ENCODE measurements at places on chromosomes 4 and X.

GRCh38 chrX:140766024-140766611 lies 56.6 kb downstream of the LINC00632 start:
- DNase-seq: peak; percentile 57

GRCh38 chrX:42028109-42028508 lies 104.8 kb upstream of the CASK start:
- no peak for DNase-seq

GRCh38 chrX:10326578-10326977 lies 169.8 kb downstream of the CLCN4 start:
- peak; percentile 36 for DNase-seq

- DNase-seq: no peak
These were observed 126.0 kb upstream of the RBPJ start for GRCh38 chr4:26194764-26195163.

DNA sequence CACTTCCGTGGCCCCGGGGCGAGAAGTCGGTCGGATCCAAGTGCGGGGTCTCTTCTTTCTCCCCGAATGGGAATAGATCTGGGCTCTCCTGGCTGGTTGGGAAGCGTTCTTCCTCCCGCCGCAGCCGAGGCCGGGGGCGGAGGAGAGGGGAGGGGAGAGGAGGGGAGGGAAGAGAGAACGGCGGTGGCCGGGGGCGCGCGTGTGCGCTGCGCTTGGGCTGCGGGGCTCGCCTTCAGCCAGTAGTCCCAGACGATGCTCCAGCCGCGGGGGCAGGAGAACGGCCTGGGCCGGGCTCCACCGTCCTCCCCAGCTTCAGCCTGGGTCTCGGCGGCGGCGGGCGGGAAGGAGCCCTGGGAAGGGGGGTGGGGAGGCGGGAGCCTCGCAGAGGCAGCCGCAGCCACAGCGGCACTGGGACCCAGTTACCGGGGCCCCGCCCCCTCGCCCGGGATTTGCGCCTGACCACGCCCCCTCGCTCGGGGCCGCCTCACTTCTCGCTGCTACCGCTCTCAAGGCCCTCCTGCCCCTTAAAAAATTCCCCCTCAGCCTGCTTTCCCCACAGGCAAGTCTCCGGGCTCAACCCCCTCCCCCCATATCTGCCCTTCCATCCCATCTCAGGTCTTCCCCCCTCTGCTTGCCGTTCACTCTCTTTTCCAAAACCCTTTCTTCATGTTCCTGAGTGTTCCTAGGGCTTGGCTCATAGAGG lies at the start of gene FGD1:
TSS of gene FGD1 (minus strand) at position 421 of the 703 bp plus-strand sequence. CDS start 802 bp downstream, outside the sequence.
- peak; percentile 75 for DNase-seq

DNA sequence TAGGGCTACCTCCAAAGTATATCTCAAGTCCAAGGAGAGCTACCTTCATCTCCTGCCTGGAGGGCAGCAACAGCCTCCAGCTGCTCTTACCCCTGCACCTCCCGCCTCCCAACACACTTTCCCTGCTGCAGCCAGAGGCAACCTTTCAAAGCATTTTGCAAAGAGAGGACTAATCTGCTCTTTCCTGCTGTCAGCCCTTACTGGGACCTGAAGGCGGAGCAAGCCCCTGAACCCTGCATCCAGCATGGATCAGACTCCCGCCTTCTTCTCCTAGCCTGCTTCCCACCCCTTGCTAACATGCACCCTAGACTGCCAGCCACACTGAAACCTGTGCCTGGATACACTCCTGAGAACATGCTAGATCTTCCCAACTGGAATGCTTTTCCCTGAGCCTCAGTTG lies 37.7 kb upstream of the VMA21 start:
- no peak for DNase-seq

DNA sequence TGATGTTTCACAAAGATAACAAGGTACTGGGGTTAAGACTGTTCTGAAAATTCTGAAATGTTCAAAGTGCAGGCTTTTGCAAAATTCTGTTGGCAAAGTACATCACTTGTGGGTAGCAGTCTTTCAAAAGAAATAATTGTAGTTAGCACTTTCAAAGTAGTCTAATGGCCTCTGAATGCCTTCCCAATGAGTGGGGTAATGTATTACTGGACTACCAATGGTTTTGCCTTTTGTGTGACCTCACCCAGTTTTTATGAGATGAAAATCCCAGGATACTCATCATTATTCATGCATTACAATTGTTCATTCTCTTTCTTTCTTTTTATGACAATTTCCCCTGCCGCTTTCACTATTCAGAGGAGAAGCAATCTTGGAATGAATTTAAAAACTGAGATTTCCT lies 686.1 kb downstream of the GLUD2 start:
- DNase-seq: no peak

DNA sequence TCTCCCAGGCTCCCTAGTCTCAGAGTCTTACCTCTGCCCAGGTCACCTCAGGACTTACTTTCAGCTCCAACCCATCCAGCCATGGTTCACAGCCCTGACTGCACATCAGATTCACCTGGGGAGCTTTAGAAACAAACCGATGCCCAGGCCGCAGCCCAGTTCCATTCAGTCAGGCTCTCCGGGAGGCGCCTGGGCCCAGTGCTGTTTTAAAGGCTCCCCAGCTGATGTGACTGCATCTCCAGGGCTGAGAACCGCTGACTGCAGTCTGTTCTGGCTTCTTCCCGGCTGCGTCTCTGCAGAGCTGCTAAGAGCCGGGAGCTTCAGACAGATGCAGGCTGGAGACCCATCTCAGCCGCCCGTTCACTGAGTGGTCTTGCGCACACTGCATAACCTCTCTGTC lies 44.4 kb upstream of the LGI2 start:
- no peak for DNase-seq

DNA sequence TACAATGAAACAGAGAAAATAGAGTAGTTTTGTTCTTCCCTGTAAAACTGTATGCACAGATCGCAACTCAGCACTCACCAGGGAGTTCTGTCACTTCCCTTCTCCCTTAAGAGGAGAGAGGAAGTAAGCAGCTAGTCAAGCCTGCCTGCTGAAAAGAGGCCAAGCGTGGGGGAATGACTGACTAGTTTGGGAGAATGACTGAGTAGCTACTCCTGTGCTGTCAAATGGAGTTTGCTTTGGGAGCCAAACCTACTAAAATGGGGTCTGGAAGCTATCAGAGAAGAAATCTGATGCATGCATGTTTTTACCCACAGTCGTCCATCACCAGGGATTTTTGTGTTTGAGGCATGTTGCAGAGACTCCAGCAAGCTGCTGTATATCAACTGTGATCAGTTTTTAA lies 54.6 kb upstream of the LHFPL1 start:
- peak; percentile 31 for DNase-seq

GRCh38 chr4:60579335-60579734 lies 620.8 kb upstream of the ADGRL3 start:
- DNase-seq: no peak

GRCh38 chr4:9927341-9928007 lies 93.8 kb downstream of the SLC2A9 start:
- DNase-seq: no peak

- no peak for DNase-seq
These were observed 30.5 kb downstream of the CNGA2 start for GRCh38 chrX:151765026-151765425.

DNA sequence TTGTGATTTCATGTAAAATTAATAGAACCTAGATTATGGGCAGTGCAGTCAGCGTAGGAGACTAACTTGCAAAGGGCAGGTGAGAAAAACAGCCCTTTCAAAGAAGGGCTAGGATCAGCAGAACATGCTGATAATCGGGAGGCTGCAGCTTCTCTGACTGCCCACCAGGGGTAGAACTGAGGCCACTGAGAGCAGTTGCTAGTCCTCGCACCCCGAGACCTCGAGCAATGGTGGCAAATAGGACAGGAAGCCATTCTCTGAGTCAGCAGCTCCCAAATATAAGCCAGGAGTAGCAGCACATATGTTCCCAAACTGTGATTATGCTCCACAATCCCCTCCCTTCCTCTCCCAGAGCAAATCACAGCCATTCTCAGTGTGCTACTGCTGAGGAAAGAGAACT lies 186.5 kb downstream of the MSL3 start:
- DNase-seq: peak; percentile 28

GRCh38 chr4:7061815-7062214 lies 6.0 kb downstream of the GRPEL1 start:
- DNase-seq: no peak

GRCh38 chr4:7584098-7584497 lies 149.4 kb upstream of the PSAPL1 start:
- no peak for DNase-seq

DNA sequence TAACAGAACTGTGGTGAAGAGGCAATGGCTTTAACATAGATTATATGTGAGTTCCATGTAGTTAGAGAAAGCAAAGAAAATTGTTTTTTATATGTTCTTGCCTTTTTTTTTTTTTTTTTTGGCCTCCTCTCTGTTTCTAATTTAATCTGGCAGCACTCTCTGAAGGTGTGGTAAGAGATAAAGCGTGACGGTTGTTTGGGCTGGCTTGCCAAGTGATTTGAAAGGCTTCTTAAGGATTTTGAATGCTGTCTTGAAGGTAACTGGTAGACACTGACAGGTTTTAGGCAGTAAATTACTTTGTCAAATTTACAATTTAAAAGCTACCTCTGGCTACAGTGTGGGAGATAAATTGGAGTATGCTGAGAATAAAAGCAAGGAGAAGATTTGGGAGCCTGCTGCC lies 269.3 kb upstream of the HS3ST1 start:
- DNase-seq: peak; percentile 51

- no peak for DNase-seq
These were observed 632.4 kb upstream of the BOD1L1 start for GRCh38 chr4:14259936-14260335.

GRCh38 chr4:108360754-108361445 lies 192.2 kb upstream of the LEF1 start:
- DNase-seq: no peak

GRCh38 chrX:57156397-57157049 lies 19.3 kb upstream of the SPIN2A start:
- peak; percentile 16 for DNase-seq

GRCh38 chr4:140070366-140070765 lies 83.6 kb downstream of the MAML3 start:
- no peak for DNase-seq

All from head of caudate nucleus (tissue), 42 donors.